ENCODE measurements at places on chromosomes 1 and 21.

DNA sequence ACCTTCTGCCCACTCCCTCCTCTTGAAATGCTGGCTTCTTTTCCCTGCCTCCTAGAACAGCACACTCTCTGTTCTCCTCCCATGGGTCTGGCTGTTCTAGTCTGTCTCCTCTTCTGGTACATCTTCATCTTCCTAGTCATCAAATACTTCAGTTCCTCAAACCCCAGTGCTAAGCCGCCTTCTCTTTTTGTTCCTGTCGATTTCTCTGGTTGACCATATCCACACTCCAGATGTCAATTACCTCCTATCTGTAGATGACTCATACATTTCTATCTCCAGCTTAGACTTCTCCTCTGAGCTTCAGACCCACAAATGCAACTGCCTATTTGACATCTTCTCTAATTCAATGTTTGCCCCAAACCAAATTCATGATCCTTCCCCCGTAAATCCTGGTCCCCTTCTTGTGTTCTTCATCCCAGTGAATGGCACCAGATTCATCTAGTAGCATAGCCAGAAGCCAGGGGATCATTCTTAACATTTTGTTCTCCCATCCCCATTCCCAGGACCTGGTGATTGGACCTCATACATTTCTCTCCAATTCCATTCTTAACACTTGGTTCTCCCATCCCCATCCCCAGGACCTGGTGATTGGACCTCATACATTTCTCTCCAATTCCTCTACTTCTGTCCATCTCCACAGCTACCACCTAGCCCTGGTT, 35.9 kb downstream of the USP24 start:
- no peak for DNase-seq

DNA sequence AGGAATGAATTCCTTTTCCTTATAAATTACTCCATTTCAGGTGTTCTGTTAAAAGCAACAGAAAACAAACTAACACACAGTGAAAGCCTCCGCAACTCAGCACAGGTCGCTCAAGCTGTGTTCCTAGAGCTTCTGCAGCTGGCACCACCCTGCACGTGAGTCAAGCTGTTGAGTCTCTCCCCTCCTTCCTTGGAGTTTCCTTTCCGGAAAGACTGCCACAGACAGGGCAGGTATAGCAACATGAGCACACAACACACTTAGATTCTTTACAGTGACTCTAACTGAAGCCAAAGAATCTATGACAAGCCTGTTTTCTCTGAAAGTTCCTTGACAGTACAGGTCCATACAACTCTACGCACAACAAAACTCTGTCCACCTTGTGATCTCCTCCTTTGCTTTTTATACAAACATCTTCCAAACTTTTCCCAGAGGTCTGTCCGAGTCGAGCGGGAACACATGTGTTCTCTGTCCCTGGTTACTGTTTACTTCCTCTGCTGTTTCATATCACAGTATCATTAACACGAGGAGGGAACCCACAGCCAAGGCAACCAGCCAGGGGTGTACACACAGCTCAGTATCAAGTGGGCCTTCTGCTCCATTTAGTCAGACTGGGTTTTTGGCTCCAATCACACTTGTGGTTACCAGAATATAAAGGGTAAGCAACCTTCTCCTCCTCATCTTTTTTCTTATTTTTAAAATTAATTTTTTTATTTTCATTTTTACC, 38.7 kb upstream of the DESI2 start:
- peak; percentile 46 for DNase-seq

DNA sequence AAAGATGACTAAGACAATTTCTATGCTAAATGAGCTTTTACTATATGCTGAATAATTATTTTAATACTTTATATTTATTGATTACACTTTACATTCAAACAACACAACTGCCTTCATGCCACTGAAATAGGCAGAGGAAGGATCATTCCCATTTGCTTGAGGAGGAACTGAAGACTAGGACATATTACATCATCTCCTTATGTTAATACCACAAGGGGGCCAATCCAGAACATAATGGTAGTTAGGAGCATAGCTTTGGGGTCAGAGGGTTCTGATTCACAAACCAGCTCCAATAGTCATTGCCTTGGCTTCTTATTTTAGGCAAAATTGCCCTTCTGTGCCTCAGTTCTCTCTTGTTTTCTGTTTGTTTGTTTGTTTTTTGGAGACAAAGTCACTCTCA, 306.5 kb downstream of the KCNH1 start:
- no peak for DNase-seq

DNA sequence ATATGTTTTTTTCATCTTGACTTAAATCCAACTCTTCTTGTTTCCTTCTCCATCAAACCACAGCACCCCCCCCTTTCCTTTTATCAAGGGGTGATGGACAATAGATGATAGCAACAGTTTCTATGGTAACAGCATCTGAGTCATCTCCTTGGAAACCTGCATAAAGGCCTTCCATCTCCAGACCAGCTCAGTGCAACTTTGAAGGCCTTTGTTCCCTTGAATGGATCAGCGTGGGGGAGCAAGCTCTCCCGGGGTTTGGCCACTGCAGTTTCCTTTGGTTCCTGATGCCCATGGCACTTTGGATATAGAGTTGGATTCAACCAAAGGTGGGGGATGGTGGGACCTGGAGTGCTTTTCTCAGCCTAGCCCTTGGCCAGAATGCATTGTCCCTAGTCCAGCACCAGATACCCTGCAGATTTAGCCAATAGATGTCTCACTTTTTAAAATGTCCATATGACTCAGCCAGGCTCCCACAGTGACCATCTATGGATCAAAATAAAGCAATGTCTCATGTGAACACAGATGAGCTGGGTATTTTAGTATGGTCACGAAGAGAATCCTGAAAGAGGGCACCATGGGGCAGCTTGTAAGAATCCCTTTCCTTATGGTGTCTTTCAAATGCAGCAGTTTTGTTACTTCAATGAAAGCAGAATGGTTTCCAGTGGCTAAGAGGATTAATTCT, 127.7 kb downstream of the SPATA46 start:
- no peak for DNase-seq

- no peak for DNase-seq
These were observed 5.7 kb downstream of the F3 start for GRCh38 chr1:94535879-94536278.

DNA sequence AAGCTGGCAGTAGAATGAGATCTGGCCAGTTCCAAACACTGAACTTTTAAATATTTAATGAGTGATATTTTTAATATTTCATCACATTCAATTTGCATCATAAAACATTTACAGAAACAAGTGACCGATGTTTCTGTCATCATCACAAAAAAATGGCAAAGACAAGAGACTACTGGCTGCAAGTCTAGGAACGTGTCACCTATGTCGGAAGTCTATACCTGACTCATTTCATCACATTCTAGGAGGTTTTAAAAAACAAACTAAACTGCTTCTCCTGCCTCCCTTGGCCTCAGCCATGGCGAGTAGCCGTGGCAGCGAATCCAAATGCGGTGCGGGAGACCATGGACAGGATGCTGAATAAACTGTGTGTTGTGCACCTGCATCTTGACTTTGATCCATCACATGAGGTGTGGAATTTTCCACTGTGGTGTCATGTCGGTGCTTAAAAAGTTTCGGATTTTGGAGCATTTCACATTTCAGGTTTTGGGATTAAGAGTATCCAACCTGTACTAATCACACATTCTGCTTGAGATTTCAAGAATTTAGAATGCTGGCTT, 43.1 kb downstream of the CLSTN1 start:
- DNase-seq: no peak

- DNase-seq: no peak
These were observed 3.5 kb downstream of the PLEKHG5 start for GRCh38 chr1:6487804-6488484.

- no peak for DNase-seq
These were observed 115.5 kb downstream of the LRRC53 start for GRCh38 chr1:74396933-74397332.

- no peak for DNase-seq
These were observed 35.7 kb upstream of the LIN9 start for GRCh38 chr1:226344441-226345259.

GRCh38 chr1:59422921-59423575, 126.2 kb downstream of the FGGY start:
- DNase-seq: peak; percentile 23

- no peak for DNase-seq
These were observed 1.4 kb upstream of the KCNJ6 start for GRCh38 chr21:37917612-37918011.

DNA sequence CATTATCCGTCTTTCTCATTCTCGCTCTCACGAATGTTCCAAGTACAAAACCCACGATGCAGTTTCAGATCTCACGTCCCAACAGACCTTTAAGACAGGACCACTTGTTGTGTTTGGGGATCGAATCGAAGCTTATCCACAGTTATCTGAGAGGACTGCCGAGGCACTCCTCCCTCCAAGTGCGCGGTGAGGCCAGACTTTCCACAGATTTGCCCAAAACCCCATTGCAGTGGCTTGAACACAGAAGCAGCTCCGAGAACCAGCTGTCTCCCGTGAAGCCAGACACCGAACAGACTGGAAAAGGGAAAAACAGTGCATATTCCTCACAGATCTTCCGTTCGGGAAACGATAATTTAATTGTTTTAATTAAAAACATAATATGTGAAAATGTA, 46.5 kb upstream of the COL6A2 start:
- DNase-seq: no peak

GRCh38 chr1:1359308-1359663, 931 bp upstream of the MXRA8 start:
- DNase-seq: no peak

DNA sequence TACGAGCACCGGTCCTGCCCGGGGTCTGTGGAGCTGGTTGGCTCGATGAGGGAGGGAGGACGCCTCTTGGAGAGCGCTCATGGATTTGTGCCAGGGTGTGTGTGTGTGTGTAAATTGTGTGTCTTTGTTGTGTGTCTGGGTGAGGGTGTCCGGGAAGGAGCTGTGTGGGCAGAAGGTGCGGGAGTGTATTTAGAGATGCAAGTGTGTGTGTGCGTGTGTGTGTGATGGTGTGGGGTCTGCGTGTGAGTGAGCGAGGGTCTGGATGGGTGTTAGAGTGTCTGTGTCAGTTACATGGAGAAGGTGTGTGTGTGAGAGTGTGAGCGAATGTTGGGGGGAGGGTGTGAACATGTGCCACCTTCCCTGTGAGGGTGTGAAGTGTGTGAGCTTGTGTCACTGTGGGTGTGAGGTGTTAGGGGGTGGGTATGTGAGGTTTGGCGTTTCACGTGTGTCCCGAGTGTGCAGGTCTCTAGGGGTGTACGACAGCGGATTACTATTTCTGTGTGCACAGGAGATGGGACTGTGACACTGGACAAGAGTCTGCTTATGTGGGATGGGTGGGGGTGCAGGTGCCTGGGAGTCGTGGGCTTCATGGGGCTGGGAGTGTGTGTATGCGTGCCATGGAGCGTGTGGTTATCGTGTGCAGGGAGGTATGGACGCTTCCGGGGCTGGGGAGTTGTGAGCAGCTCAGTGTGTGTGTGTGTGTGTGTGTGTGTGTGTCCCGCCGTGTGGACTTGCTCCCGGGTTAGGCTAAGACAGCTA, 880 bp downstream of the IGSF21 start:
- DNase-seq: no peak

DNA sequence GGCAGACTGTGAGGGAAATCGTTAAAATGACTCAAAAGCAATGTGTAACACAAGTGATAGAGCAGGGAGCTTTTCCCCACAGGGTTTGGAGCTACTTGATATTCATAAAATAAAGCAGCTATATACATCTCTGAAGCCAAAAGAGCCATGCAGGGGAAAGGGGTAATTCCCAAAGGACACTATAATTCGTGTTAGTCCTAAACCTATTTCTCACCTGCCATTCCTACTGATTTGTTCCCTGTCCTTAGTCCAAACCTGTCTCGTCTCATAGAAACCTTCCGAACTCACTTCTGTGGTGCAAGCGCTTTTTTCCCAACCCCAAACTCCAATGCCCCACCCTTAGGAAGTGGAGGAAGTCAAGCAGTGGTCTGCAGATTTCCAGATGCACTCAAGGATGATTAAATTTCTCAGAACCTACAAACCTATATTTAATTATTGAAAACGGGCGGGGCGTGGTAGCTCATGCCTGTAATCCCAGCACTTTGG, 946 bp upstream of the HNRNPR start:
- DNase-seq: no peak

- no peak for DNase-seq
These were observed 6.0 kb downstream of the DYNLT5 start for GRCh38 chr1:66758241-66758755.

DNA sequence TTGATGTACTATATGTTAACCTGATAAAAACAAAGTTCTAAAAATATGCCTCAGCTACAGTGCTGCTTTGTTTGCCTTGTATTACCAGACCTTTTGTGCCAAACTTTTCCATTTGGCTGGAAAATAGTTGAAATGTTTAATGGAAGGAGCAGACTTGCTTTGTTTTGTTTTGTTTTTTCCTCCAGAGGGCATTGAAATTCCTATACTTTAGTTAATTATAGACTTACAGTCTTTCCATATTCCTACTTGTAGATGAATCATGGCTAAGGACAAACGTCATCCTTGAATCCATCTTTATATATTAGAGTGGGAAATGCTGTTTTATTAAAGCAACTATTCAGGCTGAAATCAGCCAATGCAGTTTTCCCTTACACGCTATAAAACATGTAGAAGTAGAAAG, 6.7 kb downstream of the CAP1 start:
- no peak for DNase-seq

- no peak for DNase-seq
These were observed 155.9 kb downstream of the LYPLAL1 start for GRCh38 chr1:219329578-219329977.

DNA sequence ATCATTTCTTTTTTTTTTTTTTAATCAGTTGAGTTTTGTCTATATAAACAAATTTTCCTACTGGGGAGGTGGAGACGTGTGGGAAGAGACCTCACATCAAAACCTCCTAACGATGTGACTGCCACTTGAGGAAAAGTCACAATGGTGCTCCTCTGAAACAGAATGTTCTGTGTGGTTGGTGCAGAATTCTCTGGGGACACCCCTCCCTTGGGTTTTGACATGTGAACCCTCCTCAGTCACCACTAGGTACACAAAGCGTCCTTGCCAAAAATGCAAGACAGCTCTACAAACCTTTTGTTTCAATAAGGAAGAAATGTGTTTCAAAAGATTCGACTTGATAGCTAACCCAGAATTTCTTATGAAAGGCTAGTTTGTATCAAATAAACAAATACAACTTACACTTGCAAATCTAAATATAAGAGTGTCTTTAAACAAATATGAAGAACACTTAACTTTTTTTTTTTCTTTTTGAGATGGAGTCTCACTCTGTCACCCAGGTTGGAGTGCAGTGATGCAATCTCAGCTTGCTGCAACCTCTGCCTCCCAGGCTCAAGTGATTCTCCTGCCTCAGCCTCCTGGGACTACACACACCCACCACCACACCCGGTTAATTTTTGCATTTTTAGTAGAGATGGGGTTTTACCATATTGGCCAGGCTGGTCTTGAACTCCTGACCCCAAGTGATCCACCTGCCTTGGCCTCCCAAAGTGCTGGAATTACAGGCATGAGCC, 9.3 kb downstream of the SLC25A24 start:
- DNase-seq: no peak

- DNase-seq: no peak
These were observed 410.6 kb upstream of the NR5A2 start for GRCh38 chr1:199616947-199617346.

- peak; percentile 76 for DNase-seq
These were observed 8.9 kb upstream of the LEMD1 start for GRCh38 chr1:205430696-205431305.

GRCh38 chr1:147509786-147510395, 31.4 kb upstream of the BCL9 start:
- DNase-seq: no peak
